ENCODE measurements at places on chromosomes 3 and 15.
A peak's percentile ranks its signal among the peaks of the same experiment; 100 is the strongest.

GRCh38 chr15:50321680-50322210 lies 33.3 kb downstream of the GABPB1 start:
- DNase-seq = no peak

- no peak for DNase-seq
Measured at GRCh38 chr3:133894353-133895207, 1.1 kb downstream of the RAB6B start.

- no peak for DNase-seq
Measured at GRCh38 chr3:189577050-189577951, 53.9 kb upstream of the TP63 start.

DNA sequence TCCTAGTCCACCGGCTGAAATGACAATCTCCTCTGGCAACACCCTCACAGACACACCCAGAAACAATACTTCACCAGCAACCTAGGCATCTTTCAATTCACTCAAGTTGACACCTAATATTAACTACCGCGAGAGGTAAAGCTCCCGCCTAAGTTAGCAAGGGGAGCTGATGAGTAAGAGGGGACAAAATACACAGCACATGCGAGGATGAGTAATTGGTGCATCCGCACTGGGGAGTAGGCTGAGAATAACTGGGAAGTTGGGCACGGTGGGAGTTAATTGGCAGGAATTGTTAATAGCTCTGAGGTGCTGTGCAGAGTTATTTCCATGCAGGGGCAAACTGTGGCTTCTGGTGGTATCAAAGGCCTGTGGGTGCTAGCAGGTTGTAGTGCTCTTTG lies 14.5 kb upstream of the PLD1 start:
- DNase-seq = peak; percentile 63

All from suppressor macrophage (primary cell).